Astrocyte of the hippocampus (primary cell): ENCODE measurements at places on chromosomes 3 and 15.

GRCh38 chr3:189277711-189278110 lies 105.9 kb downstream of the TPRG1 start:
- no peak for DNase-seq

DNA sequence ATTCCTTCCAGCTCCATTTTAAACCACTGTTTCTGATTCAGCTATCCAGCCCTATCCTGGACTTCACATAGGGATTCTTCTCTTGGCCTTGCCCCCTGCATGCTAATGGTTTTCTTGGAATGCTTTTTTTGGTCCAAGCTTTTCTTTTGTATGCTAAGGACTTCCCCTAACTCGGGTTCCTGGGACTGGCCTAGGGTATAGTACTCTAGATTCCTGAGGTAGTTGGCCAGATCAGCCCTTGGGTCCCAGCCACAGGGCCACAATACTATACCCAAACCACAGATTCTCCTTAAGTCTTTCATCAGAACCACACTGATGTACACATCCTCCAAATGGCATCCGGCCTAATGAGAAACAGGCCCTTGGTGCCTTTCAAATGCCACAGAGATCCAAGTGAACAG lies 2.8 kb downstream of the FYCO1 start:
- DNase-seq = peak; percentile 90

GRCh38 chr3:156425651-156426050 lies 129.3 kb downstream of the SSR3 start:
- no peak for DNase-seq

- no peak for DNase-seq
These were observed 13.1 kb upstream of the EHD4 start for GRCh38 chr15:41985236-41986160.

GRCh38 chr3:40574661-40575060 lies 49.9 kb downstream of the ZNF621 start:
- peak; percentile 86 for DNase-seq

- peak; percentile 33 for DNase-seq
These were observed 18.7 kb upstream of the SCN10A start for GRCh38 chr3:38834717-38835116.
